ENCODE measurements at places on chromosomes 1 and 21.

DNA sequence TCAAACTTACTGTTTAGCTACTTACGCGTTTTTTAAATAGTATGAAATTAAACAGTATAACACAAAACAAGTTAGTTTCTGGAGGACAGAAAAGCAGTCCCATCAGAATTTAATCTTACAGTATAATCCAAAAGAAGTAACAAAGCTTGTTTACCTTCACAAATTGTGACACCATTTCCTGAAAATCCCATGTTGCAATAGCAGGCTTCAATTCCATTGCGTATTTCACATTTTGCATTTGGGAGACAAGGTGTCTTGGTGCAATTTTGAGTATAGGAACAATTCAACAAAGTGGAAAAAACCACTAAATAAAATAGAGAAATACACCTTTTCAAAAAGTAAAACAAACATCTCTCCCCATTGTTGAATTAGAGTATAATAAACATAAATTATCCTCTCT lies 1.6 kb downstream of the ADGRL4 start:
- DNase-seq = no peak

- no peak for DNase-seq
Measured at GRCh38 chr1:213281640-213282301, 230.7 kb downstream of the RPS6KC1 start.

GRCh38 chr1:30619619-30620018 lies 103.8 kb downstream of the MATN1 start:
- DNase-seq = no peak

DNA sequence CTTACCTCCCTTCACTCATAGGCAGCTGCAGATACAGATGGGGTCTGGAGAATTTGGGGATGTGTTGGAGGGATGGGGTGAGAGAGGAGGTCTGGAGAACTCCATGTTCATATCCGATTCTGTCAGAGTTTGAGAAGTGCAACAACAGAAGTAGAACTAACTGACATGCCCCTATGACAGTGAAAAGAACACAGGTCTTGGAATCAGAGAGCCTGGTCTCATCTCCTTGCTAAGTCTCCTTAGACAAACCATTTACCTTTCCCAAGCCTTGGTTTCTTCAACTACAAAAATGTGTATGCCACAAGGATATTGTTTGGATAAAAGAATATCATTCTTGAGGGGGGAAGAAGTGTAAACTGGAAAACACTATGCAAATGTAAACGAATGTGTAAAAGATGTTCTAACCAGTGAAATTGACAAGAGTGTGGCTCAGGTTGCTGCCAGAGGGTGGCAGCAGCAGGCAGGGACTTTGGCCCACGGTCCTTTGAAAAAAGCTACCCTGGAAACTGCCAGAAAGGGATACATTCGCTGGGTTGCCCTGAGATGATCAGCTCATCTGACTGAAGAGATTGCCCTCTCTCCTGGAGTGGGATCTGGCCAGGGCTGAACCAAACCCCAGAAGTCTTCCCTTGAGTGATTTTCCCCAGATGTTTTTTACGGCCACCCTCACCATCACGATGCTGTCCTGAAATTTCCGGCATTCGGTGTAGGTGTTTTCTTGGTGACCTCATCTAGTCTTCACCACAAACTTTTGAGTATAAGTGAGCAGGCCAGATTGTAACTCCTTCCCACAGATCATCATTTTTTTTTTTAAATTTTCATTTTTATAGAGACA lies 17.0 kb upstream of the CD2 start:
- DNase-seq = no peak

DNA sequence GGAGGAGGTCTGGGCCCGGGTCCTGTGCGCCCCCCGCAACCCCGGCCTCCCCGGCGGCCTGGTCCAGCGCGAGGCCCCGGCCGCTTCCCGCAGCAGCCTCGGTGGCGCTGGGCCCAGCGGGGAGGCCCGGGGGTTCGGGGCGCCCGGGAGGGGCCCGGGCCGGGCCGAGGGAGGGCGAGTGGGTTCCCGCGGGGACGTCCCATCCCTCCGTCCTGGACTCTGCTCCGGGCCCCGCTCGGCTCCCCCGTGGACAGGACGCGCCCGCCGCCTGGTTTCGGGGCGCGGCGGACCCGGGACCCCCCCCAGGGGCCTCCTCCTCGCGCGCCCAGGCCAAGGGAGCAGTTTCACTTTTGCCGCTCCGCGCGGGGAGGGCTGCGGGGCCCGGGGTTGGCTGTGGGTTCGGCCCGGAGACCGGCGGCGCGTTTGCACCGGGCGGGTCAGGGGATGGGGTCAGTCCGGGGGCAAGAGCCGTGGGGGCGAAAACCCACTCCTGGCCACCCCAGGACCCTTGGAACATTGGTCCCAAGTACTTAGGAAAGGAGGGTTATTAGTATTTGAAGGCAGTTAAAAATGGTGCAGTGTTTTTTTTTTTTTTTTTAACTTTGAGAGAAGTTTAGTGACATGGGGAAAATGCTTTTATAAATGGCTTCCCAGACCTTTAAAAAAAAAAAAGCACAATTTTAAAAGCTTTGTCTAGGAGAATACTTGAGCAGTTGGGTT lies 677 bp downstream of the AGPAT3 start:
- no peak for DNase-seq

DNA sequence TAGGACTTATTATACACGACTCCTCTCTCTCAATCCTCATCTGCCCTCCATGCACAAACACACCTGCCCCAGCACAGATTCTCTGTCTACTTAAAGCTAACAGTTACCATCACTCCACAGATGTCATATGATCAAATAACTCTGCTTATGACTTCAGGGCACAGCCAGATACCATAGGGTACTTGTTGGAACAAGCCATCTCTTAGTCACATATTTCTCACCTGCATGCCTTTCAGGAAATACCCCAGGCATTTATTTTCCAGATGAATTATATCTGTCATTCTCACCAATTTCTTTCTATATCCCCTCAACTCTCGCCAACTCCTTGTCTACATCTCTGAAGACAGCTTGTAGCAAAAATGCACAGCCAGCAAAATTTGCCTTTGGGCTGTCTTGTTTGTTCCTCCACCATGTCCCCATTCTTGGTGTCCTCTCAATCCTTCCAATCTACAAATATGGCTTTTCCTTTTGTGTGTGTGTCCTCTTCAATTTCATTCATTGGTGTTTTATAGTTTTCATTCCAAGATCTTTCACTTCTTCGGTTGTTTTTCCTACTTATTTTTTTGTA lies 353.9 kb upstream of the CAMK1G start:
- no peak for DNase-seq

DNA sequence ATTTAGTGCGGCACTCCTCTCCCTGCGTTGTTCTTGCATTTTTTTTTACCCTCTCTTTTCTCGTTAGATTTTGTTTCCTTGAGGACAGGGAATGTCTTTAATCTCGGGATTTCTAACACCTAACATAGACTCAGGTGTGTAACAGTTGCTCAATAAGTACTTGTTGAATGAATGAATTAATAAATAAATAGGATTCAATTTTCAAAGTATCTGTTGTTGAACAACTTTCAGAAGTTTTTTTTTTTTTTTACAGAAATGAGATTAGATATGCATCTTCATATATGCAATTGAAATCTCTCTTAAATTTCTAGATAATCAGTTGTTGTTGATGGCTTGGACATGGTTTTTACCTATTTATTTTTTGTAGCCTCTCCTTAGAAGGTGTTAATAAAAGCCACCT lies 83.1 kb downstream of the ROR1 start:
- DNase-seq = no peak

- DNase-seq = no peak
Measured at GRCh38 chr1:200099040-200099439, 71.5 kb downstream of the NR5A2 start.

DNA sequence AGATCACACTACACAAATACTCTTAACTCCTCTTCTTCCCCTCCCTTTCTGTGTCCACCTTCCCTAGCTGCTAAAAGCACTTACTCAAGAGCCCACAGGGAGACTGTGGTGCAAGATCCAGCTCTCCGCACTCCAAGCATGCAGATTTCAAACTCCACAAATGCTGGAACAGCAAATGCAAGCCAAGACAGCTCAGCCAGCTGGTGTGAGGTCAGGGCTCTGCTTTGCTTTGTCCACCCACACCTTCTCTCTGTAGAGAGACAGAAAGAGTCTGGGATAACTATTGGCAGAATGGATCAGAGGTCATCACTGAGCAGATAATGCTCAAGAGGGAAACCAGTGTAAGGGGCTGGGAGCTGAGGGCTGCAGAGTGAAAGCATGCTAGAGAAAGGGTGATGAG lies 45.2 kb upstream of the DPT start:
- no peak for DNase-seq

GRCh38 chr1:69410457-69410850 lies 157.3 kb upstream of the LRRC7 start:
- no peak for DNase-seq

GRCh38 chr1:29485096-29485925 lies 249.0 kb downstream of the PTPRU start:
- no peak for DNase-seq

- no peak for DNase-seq
Measured at GRCh38 chr1:27509127-27510080, 19.4 kb upstream of the WASF2 start.

DNA sequence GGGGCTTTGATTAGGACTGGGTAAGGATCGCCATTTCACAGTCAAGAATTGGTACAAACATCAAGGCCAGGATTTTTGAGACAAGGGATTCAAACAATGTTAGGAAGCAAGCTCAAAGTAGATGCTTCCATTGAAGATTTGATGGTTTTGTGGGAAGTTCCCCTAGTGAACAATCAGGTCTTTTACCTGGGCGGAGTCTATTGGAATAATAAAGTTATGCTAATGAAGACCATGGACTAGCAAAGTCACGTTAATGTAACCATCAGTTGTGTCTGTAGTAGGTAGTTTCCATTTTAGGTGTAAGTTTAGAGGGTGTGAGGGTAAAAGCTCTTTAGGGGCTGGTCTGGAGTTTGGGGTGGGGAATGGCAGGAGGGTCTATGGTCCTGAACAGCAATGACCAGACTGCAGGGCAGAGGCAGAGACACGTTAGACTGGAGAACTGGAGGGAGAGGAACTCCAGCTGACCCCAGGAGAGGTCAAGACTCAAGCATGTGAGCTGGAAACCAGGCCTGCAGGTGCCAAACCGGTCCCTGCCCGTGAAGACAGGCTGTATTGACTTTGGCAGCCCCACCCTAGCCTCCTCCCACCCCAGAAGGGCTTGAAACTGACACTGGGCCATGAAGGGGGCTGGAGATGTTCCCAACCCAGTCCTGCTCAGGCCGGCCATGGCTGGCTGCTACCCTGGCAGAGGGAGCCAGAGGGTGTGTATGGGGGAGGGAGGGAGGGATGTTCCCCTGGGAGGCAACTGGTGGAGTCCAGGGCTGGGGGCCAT lies 36.0 kb upstream of the GPR37L1 start:
- no peak for DNase-seq

GRCh38 chr1:46094471-46095005 lies 37.9 kb downstream of the PIK3R3 start:
- DNase-seq = no peak

DNA sequence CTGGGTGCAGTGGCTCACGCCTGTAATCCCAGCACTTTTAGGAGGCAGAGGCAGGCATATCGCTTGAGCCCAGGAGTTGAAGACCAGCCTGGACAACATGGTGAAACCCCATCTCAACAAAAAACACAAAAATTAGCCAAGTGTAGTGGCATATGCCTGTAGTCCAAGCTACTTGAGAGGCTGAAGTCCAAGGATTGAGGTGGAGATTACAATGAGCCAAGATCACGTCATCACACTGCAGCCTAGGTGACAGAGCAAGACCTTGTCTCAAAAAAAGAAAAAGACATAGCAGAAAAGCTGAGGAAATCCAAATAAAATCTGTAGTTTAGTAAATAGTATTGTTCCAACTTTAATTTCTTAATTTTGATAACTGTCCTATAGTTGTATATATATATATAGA lies 11.5 kb upstream of the ASH1L start:
- DNase-seq = no peak

GRCh38 chr1:61083013-61083806 lies 849 bp downstream of the NFIA start:
- no peak for DNase-seq

- DNase-seq = no peak
Measured at GRCh38 chr1:194629011-194629410, 1442.6 kb upstream of the B3GALT2 start.

- DNase-seq = no peak
Measured at GRCh38 chr1:93960641-93961147, 51.5 kb upstream of the GCLM start.

Data from activated CD8-positive, alpha-beta memory T cell treated with anti-CD3 and anti-CD28 coated beads for 48 hours (primary cell).